Tongue (tissue), 3 donors: ENCODE measurements at places on chromosomes 2 and 18.
A peak's percentile ranks its signal among the peaks of the same experiment; 100 is the strongest.

- no peak for DNase-seq
These were observed 242.4 kb downstream of the ARHGAP15 start for GRCh38 chr2:143371616-143372015.

DNA sequence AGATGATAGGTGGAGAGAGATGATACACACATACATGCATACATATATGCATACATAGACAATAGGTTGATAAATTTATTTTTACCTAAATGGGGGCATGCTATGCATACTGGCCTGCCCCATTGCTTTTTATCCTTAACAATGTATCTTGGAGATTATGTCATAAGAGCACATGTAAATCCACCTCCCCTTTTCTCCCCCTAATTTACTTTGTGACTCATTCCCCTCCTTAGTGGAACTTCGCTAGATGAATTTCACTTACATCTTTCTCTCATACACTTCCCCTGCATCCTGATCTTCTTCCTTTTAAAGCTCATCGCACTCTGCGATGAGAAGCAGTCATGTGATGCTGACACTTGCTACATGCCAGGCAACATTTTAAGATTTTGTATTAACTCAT, 223.6 kb downstream of the C1D start:
- no peak for DNase-seq

DNA sequence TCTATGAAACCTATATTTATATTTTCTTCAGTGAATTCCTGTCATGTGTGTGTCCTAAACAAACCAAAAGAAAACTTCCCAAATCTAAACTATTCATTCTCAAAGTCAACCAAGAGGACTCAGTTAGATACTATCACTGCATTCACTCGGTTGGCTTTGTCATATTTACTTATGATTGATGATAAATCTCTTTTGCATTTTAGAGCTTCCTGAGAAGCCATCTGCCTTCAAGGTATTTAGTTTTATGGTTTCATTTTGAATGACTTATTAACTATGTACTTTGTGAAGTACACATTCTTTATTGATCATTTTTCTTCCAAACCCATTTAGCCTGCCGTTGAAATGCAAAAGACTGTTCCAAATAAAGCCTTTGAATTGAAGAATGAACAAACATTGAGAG, 36.2 kb downstream of the ANKRD30B start:
- DNase-seq: no peak

DNA sequence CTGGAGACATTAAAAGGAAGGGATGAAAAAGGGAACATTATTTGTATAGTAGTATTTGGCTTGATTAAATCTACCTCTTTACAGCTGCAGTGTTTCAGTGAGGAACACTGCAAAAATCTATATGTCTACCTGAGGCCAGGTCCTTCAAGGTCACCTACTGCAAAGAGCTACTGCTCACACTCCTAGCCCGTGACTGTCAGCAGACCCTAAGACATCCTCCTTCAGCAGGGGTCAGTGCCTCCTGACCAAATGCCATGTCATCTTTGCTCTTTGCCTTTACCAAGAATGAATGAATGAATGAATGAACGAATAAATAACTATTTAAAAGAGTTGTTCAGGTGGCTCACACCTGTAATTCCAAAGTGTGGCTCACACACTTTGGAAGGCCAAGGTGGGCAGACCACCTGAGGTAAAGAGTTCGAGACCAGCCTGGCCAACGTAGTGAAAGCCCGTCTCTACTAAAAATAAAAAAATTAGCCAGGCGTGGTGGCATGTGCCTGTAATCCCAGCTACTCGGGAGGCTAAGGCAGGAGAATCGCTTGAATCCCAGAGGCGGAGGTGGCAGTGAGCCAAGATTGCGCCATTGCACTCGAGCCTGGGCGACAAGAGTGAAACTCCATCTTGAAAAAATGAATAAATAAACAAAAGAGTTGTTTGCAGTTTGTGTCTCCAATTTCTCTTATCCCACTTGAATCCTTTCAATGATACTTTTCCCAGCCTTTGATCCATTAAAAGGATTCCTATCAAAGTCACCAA, 84.3 kb upstream of the GRB14 start:
- DNase-seq: no peak

- DNase-seq: no peak
These were observed 65.0 kb upstream of the EPB41L3 start for GRCh38 chr18:5608846-5609245.

GRCh38 chr18:27202741-27203140, 17.6 kb upstream of the CHST9 start:
- DNase-seq: peak; percentile 11

DNA sequence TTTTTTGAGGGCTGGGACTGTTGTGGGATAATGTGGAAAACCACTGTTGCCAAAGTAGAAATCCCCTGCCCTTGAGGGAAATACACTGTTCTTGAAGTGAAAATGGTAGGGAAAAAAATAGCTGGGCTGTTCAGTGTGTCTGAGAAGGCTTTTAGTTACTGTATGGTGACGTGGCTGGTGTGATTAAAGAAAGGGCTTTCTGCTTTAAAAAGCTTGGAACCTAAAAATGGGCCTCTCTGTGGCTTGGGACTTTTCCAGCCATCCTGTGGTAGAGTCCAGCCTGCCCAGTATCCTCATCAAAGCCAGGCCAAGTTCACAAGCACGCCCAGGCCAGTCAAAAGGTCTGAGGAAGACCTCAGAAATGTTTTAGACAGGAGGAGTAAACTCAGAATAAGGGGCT, 6.8 kb downstream of the MGAT5 start:
- peak; percentile 58 for DNase-seq

GRCh38 chr2:236394571-236394970, 130.4 kb upstream of the ASB18 start:
- DNase-seq: no peak

GRCh38 chr2:237895544-237896506, 36.4 kb downstream of the RAMP1 start:
- peak; percentile 70 for DNase-seq

- DNase-seq: no peak
These were observed 6.5 kb upstream of the MTERF4 start for GRCh38 chr2:241108271-241109209.

- no peak for DNase-seq
These were observed 265.5 kb downstream of the NAPG start for GRCh38 chr18:10791169-10791831.

DNA sequence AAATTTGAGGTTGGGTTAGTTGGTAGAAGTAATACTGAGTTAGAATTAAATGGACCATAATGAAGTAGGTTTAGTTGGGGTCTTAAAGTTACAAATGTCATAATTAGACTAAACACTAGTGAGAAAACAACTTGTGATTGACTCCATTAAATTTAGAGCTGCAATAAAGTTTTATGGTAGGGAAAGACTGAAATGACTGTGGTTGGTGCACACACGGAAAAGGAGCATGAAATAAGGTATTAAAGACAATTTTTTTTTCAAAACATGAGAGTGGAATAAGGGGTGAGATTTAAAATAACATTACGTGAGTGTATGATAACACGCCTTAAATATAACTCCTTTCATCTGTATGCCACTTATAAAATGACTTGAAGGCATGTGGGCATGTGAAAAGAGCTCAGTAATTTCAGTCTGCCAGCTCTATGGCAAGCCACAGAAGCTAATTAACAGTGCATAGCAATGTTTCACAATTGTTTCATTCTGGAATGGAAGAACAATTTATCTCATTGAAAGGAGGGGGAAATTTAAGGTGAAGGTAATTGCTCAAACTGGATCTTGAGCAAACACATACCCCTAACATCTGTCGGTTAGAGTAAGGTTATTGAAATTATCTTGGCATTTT, 1.4 kb downstream of the FRZB start:
- DNase-seq: no peak

DNA sequence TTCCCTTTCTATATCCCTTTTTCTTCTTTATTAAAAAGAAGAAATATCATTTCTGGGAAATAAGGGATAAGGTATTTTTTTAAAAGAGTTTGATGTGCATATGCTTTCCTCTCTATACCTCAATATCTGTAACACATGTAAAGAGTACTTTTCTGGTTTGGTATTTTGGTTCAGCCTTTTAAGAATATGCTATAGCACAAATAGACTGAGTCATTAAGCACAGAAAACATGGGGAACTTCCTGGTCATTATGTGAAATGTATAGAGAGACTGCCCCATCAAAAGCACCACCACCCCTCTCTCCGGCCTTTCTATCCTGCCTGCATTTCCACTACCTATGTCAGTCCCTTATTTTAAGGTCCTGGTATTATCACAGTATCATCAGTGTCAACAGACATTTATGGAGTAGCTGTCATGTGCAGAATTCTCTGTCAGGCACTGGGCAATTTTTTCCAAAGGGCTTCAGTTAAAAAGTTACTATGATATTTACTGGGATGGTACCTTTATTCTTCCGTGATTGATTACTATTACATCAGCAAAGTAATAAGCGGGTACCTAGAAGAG, 88.4 kb downstream of the ALPK2 start:
- no peak for DNase-seq

- DNase-seq: peak; percentile 73
These were observed 23.0 kb downstream of the BIN1 start for GRCh38 chr2:127083819-127084503.

DNA sequence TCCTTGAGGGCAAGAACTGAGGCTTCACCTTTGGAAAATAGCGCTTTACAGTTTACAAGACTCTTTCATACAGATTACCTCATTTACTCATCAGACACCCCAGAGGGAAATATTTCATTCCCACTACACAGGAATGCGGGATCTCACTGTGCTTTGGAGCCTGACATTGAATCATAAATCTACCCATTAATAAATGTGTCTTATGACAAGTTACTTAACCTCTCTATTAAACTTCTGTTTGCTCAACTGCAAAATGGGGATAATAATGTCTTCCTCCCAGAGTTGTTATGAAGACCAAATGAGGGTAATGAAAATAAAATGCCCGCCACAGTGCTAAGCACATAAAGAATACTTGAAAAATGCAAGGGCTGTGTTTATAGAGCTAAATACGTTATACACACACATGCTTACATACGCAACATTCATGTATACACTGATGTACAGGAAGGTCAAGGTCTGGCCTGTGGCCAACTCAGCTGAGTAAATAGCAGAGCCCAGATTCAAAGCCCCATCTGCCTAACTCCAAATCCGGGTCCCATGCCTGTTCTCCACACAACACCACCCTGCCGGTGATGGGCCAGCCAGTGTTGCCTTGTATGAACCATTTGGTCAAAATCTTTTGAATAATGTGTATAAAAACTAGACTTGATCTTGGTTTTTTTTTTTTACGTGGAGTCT, 77.8 kb upstream of the STPG4 start:
- no peak for DNase-seq

- no peak for DNase-seq
These were observed 32.7 kb downstream of the CELF4 start for GRCh38 chr18:37532917-37533316.

GRCh38 chr2:172234716-172235691, 132.3 kb upstream of the DLX2 start:
- peak; percentile 40 for DNase-seq

DNA sequence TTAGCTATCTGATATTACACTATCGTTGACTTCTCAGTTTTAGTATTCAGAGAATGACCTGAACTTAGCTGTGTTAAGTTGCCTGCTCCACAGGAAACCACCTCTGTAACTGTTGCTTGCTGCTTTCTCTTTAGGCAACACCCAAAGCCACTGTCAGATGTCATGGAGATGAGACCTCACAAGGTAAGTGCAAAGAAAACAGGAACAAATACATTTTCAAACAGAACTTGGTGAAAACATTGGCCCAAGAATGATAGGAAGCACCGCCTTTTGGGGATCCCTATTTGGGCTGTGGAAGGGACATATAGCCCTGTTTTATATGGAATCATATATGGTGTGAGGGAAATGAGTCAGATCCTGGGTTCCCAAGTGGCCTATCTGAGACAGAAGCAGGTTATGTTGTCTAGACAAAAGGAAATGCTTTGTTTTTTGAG, 143.4 kb downstream of the UBE2E3 start:
- DNase-seq: no peak

- DNase-seq: no peak
These were observed 147.5 kb downstream of the RTN4 start for GRCh38 chr2:54902763-54903162.

GRCh38 chr2:9145752-9146430, 60.7 kb upstream of the ASAP2 start:
- DNase-seq: no peak

GRCh38 chr2:132463719-132464118, 47.1 kb downstream of the GPR39 start:
- no peak for DNase-seq

GRCh38 chr2:229748950-229749349, 34.6 kb upstream of the DNER start:
- DNase-seq: no peak

GRCh38 chr2:239462191-239462515, 61.3 kb upstream of the HDAC4 start:
- DNase-seq: no peak

DNA sequence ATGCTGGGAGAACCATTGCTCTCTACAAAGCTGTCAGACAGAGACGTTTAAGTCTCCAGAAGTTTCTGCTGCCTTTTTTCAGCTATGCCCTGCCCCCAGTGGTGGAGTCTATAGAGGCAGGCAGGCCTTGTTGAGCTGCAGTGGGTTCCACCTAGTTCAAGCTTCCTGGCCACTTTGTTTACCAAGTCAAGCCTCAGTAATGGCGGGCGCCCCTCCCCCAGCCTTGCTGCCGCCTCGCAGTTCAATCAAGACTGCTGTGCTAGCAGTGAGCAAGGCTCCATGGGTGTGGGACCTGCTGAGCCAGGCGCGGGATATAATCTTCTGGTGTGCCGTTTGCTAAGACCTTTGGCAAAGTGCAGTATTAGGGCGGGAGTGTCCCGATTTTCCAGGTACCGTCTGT, 52.7 kb upstream of the SCYGR2 start:
- no peak for DNase-seq

- DNase-seq: no peak
These were observed 9.1 kb downstream of the NGEF start for GRCh38 chr2:233003658-233004555.

DNA sequence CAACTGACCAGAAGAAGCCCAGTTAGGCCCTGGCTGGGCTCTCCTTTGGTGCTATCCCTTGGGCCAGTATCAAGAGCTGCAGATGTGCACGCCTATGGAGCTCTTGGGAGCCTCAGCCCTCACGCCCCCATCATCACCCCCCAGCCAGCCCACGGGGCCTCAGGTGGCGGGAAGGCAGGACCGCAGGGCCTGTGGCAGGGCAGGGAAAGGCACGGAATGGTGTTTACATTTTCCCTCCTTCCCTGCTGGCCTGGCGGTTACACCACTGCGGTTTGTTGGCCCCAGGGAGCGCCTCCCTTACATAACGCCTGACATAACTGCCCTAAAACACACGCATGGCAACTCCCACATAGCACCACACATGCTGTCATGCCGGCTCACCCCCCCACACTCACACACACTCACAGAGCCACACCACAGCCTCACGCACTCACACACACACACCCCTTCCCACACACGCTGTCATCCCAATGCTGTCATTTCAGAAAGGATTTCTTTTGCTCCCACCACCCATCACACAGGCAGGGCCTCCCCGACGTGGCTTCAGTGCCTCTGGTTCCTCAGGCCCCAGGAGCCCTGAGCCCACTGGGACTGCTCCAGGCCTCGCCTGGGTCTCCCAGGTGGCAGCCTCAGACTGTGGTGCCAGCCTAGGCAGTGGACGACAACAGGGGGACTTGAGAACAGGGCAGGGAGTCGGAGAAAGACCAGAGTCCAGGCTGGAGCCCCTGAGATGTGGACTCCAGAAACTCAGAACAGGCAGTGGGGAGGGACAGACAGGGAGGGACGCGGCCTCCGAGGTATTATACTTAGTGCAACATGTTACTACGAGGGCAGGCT, 15.7 kb downstream of the ZFP36L2 start:
- peak; percentile 62 for DNase-seq
